Stimulated activated CD8-positive, alpha-beta memory T cell treated with anti-CD3 and anti-CD28 coated beads, Interleukin-4, amount 100 ng/mL, for 1 hour (primary cell): ENCODE measurements at places on chromosomes 4 and X.

DNA sequence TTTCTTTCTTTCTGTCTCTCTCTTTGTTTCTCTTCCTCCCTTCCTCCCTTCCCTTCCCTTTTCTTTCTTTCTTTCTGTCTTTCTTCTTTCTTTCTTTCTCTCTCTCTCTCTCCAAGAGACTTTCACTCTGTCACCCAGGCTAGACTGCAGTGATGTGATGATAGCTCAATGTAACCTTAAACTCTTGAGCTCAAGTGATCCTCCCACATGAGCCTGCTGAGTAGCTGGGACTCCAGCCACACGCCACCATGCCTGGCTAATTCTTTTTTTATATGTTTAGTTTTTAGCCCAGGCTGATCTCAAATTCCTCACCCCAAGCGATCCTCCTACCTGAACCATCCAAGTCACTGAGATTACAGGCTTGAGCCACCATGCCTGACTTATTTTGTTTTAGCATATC lies 64.3 kb upstream of the EMCN start:
- DNase-seq, result no peak

GRCh38 chr4:117284736-117285135 lies 199.4 kb upstream of the TRAM1L1 start:
- no peak for DNase-seq

GRCh38 chr4:168199260-168199957 lies 107.1 kb downstream of the ANXA10 start:
- no peak for DNase-seq

DNA sequence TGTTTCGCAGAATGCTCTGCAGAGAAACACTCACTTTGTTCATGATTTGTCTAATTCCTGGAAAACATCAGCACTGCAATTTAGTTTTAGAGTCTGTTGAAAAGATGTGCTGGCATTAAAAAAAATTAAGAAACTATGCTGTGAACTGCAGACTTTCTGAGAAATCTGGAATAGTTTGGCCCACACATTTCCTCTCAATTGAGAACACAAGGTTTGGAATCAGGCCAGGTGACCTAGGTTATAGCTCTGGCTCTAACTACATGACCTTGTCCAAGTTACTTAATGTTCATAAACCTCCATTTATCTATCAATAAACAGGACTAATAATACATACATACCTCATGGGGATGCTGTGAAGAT lies 61.4 kb upstream of the ENPEP start:
- DNase-seq, result no peak

DNA sequence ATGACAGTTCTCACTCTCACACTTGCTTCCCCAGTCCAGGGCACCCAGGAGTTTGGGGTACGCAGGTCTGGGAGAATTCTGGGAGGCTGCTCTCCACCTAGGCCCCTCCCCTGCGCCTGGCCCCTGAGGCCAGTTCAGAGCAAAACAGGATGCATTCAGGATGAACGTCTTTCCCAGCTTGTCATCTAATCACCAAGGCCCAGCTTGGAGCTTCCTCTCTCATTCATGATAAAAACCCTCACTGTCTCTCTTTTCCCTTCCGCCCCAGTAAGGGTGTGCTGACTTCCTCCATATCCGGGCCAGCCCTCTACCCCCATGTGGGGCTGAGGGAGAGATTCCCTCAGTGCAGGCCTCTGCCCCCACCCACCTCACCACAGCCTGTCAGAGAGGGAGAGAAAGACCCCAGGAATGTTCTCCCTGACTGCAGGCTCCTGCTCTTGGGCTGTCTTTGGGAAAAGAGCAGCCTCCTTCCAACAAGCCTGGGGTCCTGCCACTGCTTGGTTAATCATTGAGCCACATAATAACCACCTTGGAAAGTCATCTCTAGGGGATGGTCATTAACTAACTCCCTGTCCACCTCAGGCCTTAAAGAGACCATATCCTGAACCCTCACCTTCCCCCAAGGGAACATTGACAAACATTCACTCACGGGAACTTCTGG lies 50.1 kb downstream of the STARD8 start:
- no peak for DNase-seq

DNA sequence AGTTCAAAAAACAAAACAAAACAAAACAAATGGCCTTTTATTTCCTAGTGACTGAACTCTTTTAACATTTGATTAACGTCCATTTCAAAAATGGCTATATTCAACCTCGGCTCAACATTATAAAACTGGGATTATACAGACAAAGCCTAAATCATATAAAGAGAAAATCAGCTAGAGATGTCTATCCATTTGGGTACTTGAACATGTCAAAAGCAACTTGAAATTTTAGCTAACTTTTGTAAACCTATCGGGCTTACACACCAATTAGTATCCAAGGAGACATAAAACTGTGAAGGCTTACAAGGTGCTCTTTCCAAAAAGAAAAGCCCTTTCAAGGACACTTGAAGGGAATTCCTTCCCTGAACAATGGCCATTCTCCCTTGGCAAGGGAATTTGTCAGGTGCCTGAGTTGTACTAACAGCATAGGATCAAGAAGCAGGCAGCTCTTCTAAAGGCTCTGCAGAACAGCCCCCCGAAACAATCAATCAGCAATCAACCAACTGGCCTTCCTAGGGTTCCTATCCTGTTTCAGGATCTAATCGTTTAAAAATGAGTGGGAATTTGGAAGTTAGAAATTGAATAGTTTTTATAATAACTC lies 633.7 kb upstream of the HTR2C start:
- no peak for DNase-seq

- no peak for DNase-seq
Observed at GRCh38 chr4:148369919-148370318, 72.3 kb downstream of the NR3C2 start.

DNA sequence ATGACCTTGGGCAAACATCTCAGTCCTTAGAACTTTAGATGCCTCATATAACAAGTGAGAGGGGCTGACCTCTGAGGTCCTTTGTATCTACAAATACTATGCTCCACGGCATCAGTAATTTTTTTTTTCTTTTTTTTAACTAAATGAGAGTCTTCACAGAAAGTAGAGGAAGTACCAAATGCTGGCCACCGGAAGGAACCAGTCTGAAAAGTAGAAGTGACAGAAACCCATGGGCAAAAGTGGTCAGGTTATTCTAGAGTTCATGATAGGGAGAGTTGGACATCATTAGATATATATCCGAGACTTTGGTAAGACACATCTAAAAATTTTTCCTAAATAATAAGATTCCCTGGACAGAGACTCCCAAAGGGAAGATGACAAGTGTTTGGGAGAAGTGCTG lies 53.7 kb downstream of the COQ2 start:
- no peak for DNase-seq

DNA sequence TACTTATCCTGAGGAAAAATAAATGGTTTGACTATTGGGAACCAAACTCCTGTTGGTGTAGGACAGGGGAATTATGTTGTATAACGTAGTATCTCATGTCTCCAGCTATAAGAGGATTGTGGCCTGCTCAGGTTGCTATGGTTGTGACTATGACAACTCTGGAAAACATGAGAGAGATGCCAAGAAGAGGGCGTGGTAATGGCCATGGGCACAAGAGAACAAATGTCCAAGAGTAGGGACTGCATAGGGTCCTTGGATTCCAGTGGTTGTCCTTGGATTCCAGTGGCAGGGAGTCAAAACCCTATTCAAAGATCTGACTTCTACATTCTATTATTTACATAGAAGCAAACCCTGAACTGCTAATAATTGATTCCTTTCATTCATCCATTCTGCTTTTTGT lies 6.8 kb upstream of the MOB1B start:
- DNase-seq, result no peak

GRCh38 chr4:48116582-48116981 lies 17.5 kb downstream of the TXK start:
- no peak for DNase-seq

DNA sequence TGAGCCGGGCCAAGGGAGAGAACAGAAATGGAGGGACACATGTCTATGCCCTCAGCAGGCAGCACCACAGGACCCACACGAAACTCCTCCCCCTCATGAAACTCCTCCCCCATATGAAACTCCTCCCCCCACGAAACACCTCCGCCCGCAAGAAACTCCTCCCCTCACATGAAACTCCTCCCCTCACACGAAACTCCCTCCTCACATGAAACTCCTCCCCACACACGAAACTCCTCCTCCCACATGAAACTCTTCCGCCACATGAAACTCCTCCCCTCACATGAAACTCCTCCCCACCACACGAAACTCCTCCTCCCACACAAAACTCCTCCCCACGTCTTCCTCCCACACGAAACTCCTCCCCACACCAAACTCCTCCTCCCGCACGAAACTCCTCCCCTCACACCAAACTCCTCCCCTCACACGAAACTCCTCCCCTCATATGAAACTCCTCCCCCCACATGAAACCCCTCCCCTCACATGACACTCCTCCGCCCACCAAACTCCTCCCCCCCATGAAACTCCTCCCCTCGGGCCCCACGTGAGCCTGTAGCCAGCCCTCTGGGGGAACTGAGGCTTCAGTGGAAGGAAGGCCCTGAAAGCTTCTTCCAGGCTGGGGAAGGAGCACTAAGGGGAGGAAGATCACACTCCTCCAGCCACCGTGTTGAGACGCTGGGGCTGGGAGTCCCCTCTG lies 15.2 kb downstream of the ADRA2C start:
- no peak for DNase-seq

DNA sequence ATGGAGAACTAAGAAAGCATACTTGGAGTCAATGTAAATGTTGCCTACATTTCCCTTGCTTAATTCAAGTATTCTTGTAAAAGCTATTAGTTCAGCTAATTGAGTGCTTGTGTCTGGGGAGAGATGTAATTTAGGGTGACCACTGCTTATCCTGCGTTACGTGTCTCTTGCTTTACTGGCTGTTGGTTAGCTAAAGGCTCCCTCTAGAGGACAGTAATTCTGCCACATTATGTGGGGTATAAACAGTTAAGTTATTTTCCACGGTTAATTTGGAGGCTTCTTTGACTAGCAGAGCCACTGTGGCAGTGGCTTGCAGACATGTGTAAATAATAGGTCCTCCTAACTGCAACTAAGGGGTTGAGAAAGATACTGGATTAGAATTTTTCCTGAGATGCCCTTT lies 25.3 kb upstream of the NAF1 start:
- no peak for DNase-seq

- DNase-seq, result no peak
Observed at GRCh38 chr4:125520258-125520990, 205.7 kb downstream of the FAT4 start.

- no peak for DNase-seq
Observed at GRCh38 chr4:25922812-25923369, 8.9 kb downstream of the SMIM20 start.

DNA sequence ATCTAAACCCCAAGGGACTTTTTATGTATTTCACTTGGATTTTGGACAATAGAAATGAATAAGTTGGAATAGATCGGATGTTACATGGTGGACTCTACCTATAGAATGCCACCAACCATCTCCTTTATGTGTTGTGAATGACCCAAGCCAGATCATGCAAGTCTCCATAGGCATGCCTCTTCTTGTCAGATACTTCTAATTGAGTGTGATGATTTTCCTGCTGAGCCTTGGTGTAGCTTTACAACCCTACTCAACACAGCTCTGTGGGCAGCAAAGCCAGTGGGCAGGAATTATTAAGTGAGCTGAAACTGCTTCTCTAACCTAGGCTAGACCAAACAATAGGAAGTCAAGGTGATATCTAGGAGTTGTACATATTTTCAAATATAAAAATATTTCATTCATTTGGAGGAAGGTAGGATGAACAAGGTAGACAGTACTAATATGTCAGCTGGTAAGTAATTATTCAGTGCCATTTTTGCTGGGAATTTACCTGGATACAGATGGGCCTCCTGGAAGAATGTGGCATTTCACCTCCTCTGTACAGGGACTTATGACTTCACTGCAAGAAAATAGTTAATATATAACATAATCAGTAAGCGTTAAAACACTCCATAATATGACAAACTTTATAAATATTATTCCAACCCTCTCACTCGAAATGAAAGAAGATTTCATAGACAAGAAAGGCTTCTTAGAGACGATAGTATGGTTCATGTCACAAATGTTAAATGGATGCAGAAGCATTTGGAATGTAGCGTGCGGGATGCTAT lies 298.0 kb upstream of the FAT1 start:
- no peak for DNase-seq

DNA sequence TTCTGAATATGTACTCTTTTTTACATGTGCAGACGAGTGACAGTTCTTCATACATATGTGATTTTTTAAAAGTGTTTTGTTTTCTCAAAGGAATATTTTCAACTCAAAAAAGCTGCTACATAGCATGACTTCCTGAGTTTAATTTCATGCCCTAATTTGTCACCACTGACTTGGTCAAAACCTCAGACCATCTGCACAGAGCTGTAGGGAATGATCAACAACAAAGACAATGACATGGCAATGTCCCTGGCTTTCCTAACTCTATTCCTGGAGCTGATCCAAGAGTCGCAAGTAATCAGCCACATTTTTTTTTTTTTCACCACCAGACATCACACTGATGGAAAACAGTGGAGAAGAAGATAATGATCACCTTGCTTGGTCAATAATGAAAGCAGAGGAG lies 97.7 kb downstream of the TMA16 start:
- DNase-seq, result no peak

DNA sequence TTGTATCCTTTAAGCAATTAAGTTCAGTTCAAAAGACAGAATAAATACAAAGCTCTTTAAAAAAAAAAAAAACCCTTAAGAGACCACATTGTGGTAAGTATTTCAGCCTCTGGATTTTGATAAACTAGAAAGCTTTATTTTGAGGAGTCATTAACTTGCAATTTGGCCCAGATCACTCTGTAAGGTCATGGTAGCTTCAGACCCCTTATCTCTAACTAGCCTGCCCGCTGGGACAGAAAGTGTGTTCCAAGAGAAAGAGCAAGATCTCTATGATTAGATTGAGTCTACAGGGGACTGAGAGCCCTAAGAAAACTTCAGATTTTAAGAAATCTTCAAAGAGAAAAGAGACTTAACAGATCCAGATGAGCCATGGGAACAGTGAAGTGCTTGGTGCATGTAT lies 45.6 kb downstream of the GALNT7 start:
- no peak for DNase-seq

DNA sequence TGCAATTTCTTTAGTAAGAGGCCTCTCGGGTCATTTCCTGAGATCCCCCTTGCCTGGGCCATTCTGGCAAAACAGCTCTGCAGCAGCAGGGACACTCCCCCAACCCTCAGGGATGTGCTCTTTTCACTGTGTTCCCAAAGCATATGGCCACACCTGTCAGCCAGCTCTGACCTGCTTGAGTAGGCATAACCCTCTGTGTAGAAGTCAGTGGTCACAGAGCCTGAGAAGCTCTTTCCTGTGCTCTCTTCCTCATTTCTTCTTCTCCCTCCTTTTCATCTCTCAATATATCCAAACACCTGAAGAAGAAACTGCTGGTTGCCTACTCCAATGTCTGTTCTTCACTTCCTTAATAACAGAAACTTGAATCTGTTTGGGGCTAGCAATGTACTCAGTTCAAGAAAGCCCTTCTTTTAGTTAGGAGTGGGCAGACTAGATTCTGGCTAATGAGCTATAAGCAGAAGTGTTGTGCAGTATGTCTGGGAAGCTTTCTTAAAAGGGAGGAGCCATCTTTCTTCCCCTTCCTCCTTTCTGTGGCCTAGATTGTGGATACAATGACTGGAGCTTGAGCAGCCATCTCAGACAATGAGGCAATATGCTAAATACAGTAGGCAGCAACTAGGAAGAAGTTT lies 73.3 kb downstream of the PRPS1 start:
- DNase-seq, result no peak

GRCh38 chr4:148901075-148901705 lies 459.0 kb upstream of the NR3C2 start:
- no peak for DNase-seq
